ENCODE measurements at places on chromosomes 4 and X. TPM values are rescaled to one million over a fixed set of nuclear protein-coding genes. Genes with fewer than 3 reads are reported as not detected.

Gene APLN
- 0.72 TPM for total RNA-seq

Gene ANXA10
- 2.5 TPM for total RNA-seq

Gene TMEM156
- total RNA-seq = 21.3 TPM

Gene PFKFB1
- not detected for total RNA-seq
